ENCODE measurements at places on chromosomes 7 and 10. TPM values are rescaled to one million over a fixed set of nuclear protein-coding genes. Genes with fewer than 3 reads are reported as not detected.

C10orf62 gene
- not detected for total RNA-seq

EIF5AL1 gene
- total RNA-seq: 0.75 TPM

KCNH2 gene
- not detected for total RNA-seq

DNA sequence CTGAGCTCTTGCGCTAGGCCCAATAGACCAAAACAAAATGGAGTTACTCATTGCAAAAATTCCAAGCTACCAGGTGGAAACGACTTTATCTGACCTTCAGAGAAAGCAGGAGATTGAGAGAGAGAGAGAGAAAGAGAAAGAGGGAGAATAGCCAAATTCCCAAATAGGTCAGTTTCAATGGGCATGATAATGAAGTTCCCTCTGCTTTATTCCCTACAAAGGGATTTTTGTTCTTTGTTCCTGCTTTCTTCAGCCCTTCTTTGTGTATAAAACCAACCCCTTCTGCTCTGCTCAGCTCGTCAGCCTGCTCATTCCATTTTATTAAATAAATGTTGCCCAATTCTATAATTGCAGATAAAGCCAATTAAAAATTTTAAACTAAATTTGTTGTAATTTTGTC, 45.0 kb upstream of the GPR37 start:
- no peaks in the 10 kb centered on the region for H3K36me3 ChIP-seq
- H3K4me1 ChIP-seq: no peaks in the 10 kb centered on the region
- DNase-seq: no peak
- no peak overlapping the region for H3K4me3 ChIP-seq

DNA sequence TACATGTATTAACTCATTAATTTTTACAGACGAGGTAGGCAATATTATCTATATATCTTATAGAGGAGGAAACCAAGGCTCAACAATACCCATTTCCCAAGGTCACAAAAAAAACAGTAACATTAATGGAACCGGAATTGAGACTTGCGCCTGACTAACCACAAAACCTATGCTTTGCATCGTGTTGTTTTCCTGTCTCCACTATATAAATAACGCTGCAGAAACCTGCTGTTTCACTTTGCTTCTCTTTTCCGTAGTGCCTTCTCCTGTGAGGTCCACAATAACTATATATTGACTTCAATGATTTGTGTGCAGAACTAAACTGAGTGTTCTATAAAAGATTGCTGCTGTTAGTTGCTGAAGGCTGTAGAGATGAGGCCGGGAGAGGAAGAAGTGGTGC, 97.7 kb upstream of the RPA3 start:
- DNase-seq: no peak
- H3K36me3 ChIP-seq: peaks cover 4% of the 10 kb centered on the region
- no peaks in the 10 kb centered on the region for H3K4me1 ChIP-seq
- no peaks in the 10 kb centered on the region for H3K27me3 ChIP-seq

DNA sequence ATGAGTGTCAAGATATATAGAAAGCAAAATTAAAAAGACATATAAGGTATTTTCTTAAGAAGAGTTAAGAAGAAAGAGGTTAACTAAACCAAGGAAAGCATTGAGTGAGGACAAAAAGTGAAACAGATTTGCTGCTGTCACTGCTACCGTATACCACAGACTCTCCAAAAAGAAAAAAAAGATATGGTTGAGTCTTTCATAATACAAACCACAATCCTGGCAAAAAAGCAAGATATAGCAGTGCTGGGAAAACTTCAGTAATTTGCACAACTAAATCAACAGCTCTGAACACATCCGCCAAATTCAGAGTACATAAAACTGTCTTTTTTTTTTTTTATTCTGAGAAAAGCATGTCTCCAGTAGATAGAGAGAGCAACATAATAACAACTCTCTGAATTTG, 114.7 kb downstream of the ETV1 start:
- no peaks in the 10 kb centered on the region for H3K36me3 ChIP-seq
- no peak overlapping the region for H3K27ac ChIP-seq
- no peaks in the 10 kb centered on the region for H3K27me3 ChIP-seq
- no peak for DNase-seq
- no peaks in the 10 kb centered on the region for H3K4me1 ChIP-seq

DNA sequence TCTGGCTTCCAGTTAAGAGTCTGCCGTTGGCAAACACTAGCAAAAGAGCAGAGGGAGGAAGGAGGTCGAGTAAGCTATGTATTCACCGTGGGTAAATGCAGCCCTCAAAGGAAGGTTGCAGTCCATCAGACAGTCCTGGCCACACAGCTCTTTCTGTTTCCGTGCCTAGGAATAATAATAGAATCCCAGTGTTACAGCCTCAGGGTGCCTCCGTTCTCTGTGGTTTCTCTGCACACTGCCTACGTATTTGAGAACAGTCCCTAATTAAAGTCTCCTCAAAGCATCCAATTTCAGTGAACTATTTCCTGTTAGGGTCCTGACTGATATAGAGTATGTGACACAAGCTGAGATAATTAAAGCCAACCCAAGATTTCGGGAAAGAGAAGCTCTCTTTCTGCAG, 176.7 kb downstream of the GPAM start:
- no peaks in the 10 kb centered on the region for H3K4me1 ChIP-seq
- no peak overlapping the region for H3K4me3 ChIP-seq
- no peak overlapping the region for H3K27ac ChIP-seq
- no peaks in the 10 kb centered on the region for H3K27me3 ChIP-seq
- DNase-seq: no peak
- no peaks in the 10 kb centered on the region for H3K36me3 ChIP-seq

- H3K27ac ChIP-seq: no peak overlapping the region
- H3K4me1 ChIP-seq: peaks cover 8% of the 10 kb centered on the region
- no peaks in the 10 kb centered on the region for H3K36me3 ChIP-seq
- no peaks in the 10 kb centered on the region for H3K27me3 ChIP-seq
- DNase-seq: no peak
Measured at GRCh38 chr7:112784603-112785002, 5.6 kb downstream of the TMEM168 start.

- no peaks in the 10 kb centered on the region for H3K27me3 ChIP-seq
- no peak for DNase-seq
- no peaks in the 10 kb centered on the region for H3K36me3 ChIP-seq
Measured at GRCh38 chr10:131758939-131759301, 141.9 kb upstream of the PPP2R2D start.

- H3K27ac ChIP-seq: no peak overlapping the region
- no peak for DNase-seq
- H3K27me3 ChIP-seq: no peaks in the 10 kb centered on the region
Measured at GRCh38 chr10:67612577-67613537, 83.1 kb downstream of the CTNNA3 start.

DNA sequence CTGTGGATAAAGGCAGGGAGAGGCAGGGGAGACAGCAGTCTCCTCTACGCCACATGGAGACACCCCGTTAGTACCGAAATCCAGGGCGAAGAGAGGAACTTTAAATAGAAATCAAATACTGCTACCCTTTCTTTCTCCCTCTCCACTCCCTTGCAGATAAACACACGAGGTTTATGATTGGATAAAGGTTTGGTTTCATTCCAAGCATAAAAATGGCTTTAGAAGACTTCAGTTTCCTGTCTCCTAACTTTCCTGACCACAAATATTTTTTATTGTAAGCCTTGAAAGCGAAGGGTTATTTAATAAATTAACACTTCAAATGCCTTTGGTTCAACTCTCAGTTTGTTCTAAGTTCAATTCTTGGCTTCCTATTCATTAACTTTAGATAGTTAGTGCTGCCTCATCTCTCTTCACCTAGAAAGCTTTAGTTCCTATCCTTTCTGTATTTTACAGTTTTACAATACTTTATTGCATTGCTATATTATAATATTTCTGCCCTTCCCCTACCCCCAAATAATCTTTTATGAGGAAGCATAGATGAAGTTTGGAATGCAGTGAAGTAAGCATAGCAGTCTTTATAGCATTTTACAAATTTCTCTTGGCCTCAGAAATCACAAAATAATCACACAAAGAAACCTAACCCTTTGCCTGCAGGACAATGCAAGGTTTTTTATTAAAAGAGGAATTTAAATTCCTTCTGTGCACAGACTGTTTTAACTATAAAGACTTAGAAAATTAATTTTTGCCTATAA, 31.5 kb upstream of the ARID5B start:
- no peak overlapping the region for H3K27ac ChIP-seq
- H3K27me3 ChIP-seq: no peaks in the 10 kb centered on the region
- H3K36me3 ChIP-seq: no peaks in the 10 kb centered on the region
- peaks cover 5% of the 10 kb centered on the region for H3K4me1 ChIP-seq
- DNase-seq: no peak
